D341Med (cell line): ENCODE measurements at places on chromosomes 5 and 9.
A peak's percentile ranks its signal among the peaks of the same experiment; 100 is the strongest.

GRCh38 chr9:32551276-32552051 lies 663 bp upstream of the SMIM27 start:
- DNase-seq, result peak; percentile 40

DNA sequence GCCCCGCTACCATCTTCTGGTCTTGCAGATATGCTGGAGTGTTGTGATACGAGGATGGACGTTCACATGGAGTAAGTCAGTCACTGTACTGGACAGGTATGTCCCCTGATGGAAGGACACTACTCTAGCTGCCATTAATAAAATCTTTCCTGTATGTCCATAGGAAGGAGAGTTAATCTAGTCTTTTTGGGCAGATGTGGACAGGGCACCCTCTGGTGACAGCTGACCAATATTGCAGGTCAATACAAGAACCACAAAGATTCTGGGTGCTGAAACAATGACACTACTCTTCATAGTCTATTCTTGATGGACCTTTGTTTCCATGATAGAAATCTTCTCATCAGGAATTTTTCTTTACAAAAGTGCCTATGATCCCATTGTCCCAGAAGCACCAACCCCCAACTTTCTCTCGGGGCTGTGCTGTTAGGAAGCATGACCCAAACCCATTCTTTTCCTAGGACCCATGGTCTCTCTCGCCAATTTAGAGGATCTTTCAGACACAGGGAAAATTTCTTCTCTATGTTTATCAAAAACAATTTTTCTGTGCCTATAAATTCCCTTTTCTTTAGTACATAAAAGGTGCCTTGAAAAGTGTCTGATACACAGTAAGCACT lies 376.9 kb downstream of the DTWD2 start:
- DNase-seq, result peak; percentile 52

DNA sequence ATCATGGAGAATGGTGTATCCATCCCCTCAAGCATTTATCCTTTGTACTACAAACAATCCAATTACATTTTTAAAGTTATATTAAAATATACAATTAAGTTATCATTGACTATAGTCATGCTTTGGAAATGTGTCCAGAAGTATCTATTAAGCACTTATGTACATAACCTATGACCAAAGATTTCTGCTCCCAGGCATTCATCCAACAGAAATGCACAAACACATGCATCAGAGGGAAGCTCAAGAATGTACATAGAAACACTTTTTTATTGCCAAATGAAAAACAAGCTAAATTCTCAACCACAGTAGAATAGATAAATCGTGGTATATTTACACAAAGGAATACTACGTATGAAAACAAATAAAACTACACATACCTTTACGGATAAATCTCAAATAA lies 700.5 kb upstream of the ZNF608 start:
- no peak for DNase-seq

DNA sequence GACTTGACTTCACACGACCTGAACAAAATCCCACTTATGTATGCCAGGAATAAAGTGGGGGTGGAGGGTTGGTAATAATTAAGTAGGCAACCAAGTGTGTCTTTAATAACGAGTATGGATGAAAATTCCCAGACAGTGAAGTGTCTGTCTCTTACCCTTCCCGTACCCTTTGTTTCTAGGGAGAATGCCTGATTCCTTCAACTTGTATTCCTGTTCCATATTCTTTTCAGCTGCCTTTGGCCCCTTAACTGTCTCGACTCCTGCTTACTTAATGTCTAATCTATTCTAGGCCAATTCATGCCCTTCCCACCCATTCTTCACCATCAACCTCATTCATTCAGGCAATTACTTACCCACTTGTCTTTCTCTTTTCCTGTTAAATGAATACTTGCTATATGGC lies 380.5 kb downstream of the RAB3C start:
- DNase-seq, result no peak

- no peak for DNase-seq
These were observed 11.8 kb downstream of the NDFIP1 start for GRCh38 chr5:142120247-142120935.

DNA sequence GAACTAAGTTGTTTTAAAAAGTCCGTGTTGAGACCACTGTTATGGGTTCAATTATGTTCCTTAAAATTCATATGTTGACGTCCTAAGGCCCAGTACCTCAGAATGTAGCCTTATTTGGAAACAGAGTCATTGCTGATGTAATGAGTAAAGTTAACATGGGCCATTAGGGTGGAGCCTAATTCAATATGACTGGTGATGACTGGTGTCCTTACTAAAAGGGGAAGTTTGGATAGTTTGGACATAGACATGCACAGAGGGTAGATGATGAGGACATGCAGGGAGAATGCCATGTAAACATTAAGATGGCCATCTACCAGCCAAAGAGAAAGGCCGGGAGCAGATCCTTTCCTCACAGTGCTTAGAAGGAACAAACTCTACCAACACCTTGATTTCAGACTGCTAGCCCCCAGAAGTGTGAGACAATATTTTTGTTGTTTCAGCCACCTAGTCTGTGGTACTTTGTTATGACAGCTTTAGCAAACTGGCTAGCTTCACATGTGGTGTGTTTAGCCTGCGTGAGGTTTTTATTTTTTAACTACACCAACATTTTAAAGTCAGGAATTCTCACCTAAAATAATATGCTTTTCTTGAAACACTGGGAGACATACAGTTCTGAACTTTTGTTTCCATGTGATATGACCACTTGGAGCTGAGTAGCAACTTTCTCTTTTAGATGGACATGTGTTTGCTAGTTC lies 135.3 kb downstream of the YIPF5 start:
- DNase-seq, result no peak

DNA sequence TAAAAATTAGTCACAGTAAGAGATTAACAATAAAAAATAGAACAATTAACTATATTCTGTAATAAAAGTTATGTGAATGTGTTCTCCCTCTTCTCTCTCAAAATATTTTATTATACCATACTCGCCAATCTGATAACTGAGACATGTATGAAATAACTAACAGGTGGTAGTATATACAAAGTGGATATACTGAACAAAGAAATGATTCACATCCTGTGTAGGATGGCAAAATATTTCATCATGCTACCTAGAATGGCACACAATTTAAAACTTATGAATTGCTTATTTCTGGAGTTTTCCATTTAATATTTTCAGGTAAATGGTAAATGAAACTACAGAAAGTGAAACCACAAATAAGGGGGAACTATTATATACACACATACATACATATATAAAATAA lies 152.5 kb downstream of the RNF180 start:
- DNase-seq, result no peak

DNA sequence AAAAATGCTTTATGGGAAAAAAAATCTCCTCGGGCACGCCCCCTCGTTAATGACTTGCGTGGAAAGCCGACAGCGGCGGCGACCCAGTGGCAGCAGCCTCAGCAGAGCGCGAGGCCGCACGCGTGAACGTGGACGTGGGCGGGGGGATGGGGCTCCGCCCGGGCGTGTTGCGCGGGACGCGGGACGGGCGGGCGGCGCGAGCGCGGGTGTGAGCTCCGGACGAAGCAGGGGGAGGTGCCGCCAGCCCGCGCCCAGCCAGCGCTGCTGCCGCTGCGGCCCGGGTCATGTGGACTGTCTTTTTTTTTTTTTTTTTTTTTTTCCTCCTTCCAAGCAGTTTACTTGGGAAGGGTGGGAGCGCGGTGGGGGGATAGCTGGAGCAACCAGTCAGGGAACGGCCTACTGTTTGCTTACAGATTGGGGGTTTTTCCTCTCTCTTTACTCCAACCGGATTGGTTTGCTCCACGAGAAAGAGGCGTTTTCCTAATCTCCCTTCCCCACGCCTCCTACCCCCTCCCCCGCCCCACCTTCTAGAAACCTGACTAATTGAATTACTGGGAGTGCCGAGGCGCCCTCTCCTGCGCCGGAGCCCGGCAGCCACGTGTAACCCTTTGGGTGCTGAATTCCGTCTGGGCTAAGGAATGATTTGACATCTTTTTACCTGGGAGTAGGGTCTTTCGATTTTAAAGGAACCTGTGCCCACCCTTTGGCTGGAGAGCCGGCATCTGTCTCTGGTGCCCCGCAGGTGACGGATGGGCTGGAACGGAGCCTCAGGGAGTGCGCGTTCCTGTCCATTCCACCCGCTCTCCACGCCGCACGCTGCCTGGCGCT lies 1.7 kb upstream of the EFNA5 start:
- DNase-seq, result peak; percentile 87

DNA sequence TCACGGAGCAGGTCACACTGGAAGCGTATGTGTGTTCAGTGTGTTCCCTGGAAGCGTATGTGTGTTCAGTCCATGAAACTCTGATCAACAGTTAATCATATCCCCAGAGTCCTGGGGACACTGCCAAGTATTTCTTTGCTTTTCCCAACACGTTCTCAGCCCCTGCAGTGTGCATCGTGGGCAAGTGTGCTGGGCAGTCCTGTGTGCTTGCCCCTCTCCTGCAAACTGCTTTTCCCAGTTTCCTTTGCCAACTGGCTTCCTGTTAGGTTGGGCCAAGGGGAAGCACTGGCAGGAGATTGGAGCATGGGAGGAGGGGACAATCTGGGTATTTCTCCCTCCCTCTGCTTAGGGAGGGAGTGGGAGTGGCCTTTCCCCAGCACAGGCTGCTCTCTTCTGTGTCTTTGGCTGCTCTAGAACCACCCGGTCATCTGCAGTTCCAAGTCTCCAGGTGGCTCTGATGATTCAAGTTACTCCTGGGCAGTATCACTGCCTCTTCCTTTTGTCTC lies 36.8 kb upstream of the NEK6 start:
- DNase-seq, result no peak

DNA sequence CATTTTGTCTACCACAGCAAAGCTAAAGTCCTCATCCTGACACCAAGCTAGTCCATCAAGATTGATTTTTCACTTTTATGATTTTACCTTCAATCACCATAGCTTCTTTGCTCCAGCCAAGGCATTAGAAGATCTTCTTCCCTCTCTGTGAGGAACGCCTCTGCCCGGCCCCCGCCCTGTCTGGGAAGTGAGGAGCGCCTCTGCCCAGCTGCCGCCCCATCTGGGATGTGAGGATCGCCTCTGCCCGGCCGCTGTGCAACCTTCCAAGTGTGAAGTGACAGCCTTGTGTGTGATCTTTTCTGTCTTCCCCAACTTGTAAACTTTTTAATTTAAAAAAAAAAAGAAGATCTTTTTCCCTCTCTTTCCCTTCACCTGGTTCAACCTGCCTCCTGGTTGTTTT lies 210.5 kb upstream of the NREP start:
- DNase-seq, result no peak

- no peak for DNase-seq
These were observed 188.2 kb downstream of the ARRDC3 start for GRCh38 chr5:91194824-91195381.

GRCh38 chr5:123814801-123815470 lies 303.0 kb downstream of the CSNK1G3 start:
- no peak for DNase-seq

DNA sequence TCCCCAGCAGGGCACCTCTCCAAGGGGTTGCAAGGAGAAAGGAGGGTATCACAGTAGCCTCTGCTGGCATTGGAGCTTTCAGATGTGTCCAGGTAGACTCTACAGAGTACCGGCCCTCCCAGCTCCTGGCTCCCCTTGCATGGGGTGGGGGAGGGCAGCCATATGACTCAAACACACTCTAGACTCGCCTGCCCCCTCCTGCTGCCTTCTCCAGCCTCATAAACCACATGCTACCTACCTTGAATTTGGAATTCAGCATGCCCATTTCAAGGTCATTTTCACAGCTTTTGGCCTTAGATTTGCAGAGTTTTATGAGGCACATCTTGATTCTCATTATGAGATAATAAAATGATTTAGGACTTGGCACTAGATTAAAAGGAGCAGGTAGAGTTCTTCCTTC lies 32.8 kb upstream of the SMIM32 start:
- DNase-seq, result no peak

GRCh38 chr5:89324990-89325389 lies 442.0 kb upstream of the MEF2C start:
- no peak for DNase-seq

DNA sequence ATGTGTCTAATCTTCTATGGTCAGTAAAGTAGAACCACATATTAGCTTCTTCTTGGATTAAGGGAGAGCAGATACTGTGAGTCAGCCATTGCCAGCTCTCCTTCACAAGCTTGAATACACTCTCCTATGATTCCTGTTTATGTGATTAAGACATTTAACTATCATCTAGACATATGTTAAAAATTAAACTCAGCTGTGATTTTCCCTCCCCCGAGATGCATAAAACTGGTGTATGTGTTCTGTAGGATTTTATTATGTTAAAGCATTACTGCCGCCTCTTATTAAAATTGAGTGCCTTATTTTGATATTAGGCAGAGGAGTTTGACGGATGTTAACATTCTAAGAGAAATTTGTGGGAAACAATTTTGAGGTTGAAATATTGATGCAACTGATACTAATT lies 114.6 kb downstream of the ACTBL2 start:
- DNase-seq, result no peak

- DNase-seq, result no peak
These were observed 812 bp downstream of the CACFD1 start for GRCh38 chr9:133460405-133461175.

- no peak for DNase-seq
These were observed 40.7 kb upstream of the PPP2R2B start for GRCh38 chr5:146919304-146919703.

GRCh38 chr9:128205296-128205944 lies 2.2 kb downstream of the DNM1 start:
- DNase-seq, result peak; percentile 10

GRCh38 chr5:84202136-84202535 lies 182.5 kb downstream of the EDIL3 start:
- DNase-seq, result no peak

GRCh38 chr5:32173267-32174010 lies 680 bp downstream of the GOLPH3 start:
- DNase-seq, result peak; percentile 61

- DNase-seq, result no peak
These were observed 3.6 kb upstream of the SCGB3A2 start for GRCh38 chr5:147874910-147875367.

GRCh38 chr5:41978676-41979075 lies 53.6 kb downstream of the FBXO4 start:
- DNase-seq, result no peak

GRCh38 chr5:135489466-135490244 lies 37.5 kb upstream of the TIFAB start:
- DNase-seq, result no peak

GRCh38 chr5:112574536-112574935 lies 155.5 kb upstream of the EPB41L4A start:
- no peak for DNase-seq

DNA sequence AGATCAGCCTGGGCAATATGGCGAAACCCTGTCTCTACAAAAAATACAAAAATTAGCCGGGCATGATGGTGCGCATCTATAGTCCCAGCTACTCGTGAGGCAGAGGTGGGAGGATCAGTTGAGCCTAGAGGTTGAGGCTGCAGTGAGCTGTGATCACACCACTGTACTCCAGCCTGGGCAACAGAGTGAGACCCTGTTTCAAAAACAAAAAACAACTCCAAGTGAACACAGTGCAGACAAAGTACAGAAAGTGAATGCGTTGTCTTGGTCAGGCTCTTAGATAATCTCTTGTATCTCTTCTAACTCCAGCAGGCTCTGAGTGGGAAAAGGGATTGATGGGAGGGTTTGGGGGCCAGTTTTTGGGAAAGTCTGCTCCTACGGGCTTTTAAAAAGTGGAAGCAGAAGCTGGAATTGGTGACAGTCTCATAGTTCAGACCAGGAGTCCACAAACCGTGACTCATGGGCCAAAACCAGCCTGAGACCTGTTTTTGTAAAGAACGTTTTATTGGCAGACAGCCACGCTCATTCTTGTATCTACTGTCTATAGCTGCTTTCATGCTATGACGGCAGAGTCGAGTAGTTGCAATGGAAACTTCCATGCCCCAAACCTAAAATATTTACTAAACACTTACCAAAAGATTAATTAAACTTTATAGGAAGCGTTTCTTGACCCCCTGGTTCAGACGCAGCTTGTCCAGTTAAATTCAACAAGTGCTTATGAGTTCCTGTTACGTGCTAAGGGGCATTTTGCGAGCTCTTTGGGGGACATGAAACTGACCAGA lies 32.9 kb downstream of the NDST1 start:
- no peak for DNase-seq
